Activated CD8-positive, alpha-beta memory T cell treated with anti-CD3 and anti-CD28 coated beads, Interleukin-2, amount 10 ng/mL, durations not matched to agents 7 days and 5 days (primary cell): ENCODE measurements at places on chromosomes 13 and 19.

GRCh38 chr13:110399801-110400200 lies 92.7 kb downstream of the COL4A2 start:
- no peak for DNase-seq

DNA sequence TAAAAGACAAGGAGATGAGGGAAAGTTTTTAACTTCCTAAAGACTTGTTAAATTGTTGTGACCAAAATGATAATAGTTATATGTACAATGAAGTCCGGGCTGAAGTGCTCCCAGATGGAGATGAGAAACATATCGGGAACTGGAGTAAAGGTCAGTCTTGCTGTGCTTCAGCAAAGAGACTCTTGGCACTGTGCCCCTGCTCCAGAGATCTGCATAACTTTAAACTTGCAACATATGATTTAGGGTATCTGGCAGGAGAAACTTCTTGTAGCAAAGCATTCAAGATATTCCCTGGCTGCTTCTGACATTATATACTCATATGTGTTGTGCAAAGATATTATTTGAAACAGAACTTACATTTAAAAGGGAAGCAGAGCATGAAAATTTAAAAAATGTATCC lies 786.6 kb upstream of the SLITRK6 start:
- DNase-seq: no peak

DNA sequence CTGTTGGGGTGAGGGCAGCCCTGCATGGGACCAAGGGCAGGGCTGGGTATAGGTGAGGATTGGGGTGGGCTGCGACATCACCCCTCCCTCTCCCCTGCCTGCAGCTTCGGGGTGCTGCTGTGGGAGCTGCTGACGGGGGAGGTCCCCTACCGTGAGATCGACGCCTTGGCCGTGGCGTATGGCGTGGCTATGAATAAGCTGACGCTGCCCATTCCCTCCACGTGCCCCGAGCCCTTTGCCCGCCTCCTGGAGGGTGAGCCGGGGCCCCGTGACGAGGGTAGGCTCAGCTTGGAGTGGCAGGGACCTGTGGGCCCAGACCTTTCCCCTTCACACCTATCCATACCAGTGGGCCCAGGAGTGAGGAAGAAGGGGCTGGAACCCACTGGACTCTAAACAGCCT lies 13.2 kb downstream of the MAP3K10 start:
- no peak for DNase-seq

GRCh38 chr13:32852526-32852925 lies 163.7 kb upstream of the KL start:
- DNase-seq: no peak

GRCh38 chr19:13240312-13241022 lies 90.3 kb downstream of the IER2 start:
- DNase-seq: no peak

- DNase-seq: peak; percentile 75
These were observed 14.8 kb downstream of the OPA3 start for GRCh38 chr19:45569619-45570421.

GRCh38 chr19:30152510-30153291 lies 210.7 kb downstream of the URI1 start:
- DNase-seq: no peak

DNA sequence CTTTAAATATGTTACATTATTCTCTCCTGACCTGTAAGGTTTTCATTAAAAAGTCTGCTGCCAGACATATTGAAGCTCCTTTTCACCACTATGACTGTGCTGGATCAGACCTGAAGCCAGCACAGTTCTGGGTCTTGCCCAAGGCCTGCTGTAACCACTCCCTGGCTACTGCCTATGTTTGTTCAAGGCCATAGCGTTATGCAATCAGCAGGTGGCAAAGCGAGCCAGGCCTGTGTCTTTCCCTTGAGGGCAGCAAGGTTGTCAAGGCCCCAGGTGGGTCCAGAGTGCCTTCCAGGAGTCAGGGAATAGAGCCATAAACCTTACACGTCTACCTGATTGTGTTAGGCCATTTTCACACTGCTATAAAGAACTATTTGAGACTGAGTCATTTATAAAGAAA lies 496.8 kb upstream of the PCDH9 start:
- no peak for DNase-seq

GRCh38 chr13:33229446-33230177 lies 55.9 kb downstream of the STARD13 start:
- DNase-seq: no peak

GRCh38 chr19:40614622-40615411 lies 13.6 kb downstream of the LTBP4 start:
- DNase-seq: peak; percentile 90

DNA sequence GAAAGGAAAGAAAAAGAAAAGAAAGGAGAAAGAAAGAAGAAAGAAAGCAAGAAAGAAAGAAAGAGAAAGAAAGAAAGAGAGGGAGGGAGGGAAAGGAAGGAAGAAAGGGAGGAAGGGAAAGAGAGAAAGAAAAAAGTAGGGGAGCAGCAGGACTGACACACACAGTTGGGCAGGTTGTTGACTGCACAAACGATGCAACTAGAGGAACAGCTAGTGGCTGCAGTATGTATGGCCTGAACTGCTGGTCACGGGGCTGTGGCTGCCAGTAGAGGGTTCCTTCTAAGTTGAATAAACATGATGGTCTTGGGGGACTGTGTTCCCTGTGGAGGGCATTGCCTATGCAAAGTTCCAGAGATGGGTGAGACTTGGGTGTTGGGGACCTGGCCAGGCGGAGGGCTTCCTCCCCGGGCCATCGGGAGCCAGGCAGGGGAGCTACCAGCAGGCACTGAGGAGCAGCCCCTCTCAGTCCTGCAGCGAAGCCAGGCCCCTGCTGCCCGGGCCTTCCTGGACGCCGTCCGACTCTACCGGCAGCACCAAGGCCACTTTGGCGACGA lies 16.7 kb upstream of the COLGALT1 start:
- no peak for DNase-seq

DNA sequence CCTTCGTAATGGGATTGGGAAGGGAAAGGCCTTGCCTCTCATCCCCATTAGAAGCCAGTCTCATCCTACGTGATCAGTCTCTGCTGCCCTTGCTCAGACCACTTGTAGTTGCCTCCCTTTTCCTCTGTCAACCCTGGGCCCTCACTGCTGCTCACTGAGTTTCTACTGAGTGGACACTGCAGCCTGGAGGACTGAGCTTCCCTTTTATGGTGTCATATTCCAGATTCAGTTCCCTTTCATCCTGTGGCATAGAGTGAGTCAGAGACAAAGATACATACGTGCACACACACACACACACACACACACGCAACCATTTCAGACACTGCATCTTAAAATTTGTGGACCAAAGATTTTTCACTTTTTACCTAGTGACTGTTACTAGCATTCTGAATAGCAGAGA lies 56.6 kb downstream of the COG3 start:
- no peak for DNase-seq

DNA sequence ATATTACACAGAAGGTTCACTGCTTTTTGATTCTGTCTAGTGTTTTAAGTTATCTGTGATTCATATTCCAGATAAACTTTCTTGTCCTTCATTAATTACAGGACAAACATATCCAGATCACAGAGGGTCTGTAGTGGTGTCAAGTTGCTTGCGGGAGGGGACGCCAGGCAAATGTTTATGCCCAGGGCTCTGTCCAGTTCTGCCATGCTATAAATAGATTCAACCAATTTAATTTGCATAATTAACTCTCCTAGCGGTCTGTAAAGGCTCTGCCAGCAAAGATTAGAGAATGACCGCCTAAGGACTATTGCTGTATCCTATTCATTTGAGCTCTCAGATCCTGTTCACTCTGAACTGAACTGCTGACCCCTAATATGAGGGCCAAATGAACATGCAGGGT lies 59.7 kb upstream of the TRPC4 start:
- no peak for DNase-seq

GRCh38 chr19:55459551-55459949 lies 1.9 kb downstream of the ISOC2 start:
- no peak for DNase-seq

- no peak for DNase-seq
These were observed 47.7 kb downstream of the DOCK9 start for GRCh38 chr13:98930151-98930591.

DNA sequence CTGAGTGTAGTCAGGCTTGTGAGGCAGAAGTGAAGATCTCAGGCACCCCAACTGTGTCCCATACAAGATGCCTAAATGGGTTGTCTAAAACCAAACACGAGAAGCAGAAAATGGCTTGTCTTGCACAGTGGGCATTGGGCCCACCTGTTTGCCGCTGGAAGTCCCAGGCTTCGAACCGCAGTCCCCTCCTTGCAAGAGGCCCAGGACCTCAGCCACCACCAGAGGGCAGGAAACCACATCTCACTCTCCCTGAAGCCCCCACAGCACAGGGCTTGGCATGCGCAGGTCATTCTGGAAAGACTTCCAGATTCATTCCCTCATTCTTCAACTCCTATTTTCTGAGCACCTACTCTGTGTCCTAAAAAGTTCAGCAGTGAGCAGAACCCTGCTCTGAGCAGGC lies 973.7 kb downstream of the UQCRFS1 start:
- DNase-seq: no peak

DNA sequence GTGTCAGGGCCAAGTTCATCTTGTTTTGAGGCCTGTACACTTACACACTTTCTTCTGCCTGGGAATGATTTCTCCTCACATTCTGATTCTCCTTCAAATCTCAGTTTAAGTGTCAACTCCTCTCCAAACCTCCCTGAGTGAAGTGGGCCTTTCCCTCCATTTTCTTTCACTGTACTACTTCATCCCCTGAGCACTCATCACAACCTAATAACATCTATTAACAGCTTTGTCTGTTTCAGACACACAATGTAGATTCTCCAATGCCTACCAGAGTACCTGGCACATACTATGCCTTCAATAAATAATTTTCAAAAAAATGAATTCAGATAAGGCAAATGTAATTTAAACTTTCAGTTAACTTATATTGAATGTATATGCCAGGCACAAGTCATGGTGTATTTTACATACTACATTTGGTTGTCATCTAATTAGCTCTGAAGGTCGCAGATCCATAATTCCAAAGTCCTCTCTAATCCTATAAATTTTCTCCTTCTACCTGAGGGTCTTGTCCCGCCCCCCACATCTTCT lies 357 bp upstream of the COG6 start:
- no peak for DNase-seq

- no peak for DNase-seq
These were observed 103.7 kb downstream of the ABCC4 start for GRCh38 chr13:95197548-95197947.

DNA sequence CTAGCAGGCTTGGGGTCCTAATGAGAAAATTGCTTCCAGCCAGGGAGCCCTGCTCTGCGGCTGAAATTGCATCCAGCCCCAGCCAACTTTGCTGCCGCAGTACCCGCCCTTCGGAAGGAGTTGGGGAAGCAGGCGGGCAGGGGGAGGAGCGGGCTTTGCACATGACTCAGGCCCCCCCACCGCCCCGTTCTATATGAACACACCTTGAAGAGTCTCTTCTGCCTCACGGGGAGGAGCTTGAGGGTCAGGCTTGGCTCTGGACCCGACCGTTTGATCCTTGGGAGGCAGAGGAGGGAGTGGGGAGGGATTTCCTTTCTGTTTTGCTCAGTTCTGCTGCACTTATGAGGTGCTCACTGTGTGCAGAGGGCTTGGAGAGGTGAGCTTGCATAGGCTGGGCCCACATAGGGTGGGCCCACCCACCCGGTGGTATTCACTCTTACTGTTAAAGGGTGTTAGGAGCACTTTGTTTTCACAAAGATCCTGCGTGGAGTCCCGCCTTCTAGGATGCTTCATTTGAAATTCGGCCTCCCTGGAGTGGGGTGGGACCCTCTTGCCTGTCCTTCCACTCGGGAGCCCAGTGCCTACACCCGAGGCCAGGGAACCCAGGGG lies 46.5 kb downstream of the LYL1 start:
- DNase-seq: no peak

- DNase-seq: no peak
These were observed 3.3 kb downstream of the MLLT1 start for GRCh38 chr19:6276447-6276846.

- no peak for DNase-seq
These were observed 11.9 kb downstream of the GRAMD1A start for GRCh38 chr19:35011737-35012682.

DNA sequence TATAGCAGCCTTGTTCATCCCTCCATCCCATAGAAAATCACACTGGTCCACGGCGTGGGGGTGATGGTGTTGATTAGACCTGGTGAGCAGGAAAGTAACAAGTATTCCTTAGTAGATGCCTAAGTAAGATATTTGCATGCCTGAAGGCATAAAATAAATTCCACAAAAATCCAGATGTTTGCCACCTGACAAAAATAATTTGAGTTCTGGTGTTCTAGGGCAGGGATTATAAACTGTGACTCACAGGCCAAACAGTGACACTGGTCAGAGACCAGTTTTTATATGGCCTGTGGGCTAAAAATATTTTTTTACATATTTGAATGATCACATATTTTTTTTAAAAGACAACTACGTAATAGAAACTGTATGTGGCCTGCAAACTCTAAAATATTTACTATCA lies 310.7 kb downstream of the RFC3 start:
- no peak for DNase-seq

- peak; percentile 88 for DNase-seq
These were observed 9.5 kb downstream of the GPX4 start for GRCh38 chr19:1113030-1113985.

DNA sequence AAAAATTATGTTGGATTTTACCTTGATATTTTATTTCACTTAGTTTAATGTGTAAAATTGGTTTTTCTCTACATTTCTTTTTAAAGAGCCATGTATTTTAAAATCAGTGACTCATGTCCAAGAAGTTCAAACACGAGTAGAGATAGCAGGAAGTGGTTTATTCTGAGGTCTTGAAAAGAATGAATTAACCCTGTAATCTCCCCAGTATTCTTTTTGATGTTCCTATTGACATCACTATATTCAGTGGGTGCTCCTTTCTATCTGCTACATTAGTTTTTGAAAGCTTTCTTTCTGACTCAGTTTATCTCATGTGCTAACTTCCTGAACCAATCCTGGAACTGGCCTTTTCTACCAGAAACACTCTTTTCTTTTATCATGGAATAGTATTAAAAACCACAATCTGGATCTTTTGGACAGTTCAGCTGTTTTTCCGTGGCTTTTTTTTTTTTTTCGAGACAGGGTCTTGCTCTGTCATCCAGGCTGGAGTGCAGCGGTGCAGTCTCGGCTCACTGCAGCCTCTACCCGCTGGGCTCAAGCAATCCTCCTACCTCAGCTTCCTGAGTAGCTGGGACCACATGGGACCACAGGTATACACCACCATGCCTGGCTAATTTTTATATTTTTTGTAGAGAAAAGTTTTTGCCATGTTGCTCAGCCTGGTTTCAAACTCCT lies 114.9 kb downstream of the PCCA start:
- peak; percentile 44 for DNase-seq
